ENCODE measurements at places on chromosomes 5 and 9.

DNA sequence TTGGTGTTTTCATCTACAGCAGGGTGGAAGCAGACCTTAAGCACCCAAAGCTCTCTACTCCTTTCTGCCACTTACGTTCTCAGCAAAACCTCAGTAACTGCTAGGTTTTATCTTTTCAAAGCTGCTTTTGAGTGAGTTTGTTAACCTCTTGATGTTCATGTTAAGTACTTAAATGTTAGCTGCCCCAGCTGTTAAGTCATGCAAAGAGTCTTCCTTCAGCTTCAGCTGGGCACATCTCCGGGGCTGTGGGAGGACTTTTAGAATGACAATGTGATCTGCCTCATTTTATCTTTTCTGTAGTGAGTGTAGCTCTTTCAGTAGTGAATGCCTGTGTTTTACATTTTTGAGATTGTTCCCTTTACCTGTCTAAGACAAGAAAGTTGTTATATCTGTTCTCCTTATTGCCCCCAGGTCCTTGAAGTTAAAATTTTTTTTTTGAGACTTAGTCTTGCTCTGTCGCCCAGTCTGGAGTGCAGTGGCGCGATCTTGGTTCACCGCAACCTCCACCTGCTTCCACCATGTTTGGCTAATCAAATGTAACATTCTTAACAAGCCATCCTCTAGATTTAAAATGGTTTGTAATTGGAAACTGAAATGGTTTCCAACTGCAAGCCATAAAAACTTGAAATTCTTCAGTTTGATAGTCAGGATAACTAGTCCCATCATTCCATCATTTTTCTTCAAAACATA lies 19.6 kb downstream of the KDM4C start:
- no peaks in the 10 kb centered on the region for H3K36me3 ChIP-seq
- H3K27me3 ChIP-seq: no peaks in the 10 kb centered on the region
- DNase-seq: no peak
- no peak overlapping the region for H3K27ac ChIP-seq

- DNase-seq: peak; percentile 31
- H3K4me3 ChIP-seq: peak overlapping the region; percentile 99
- H3K27ac ChIP-seq: peak overlapping the region; percentile 24
- peaks cover 11% of the 10 kb centered on the region for H3K36me3 ChIP-seq
- H3K4me1 ChIP-seq: peaks cover 26% of the 10 kb centered on the region
Observed at GRCh38 chr9:134066913-134067851, 644 bp downstream of the BRD3 start.

- H3K27me3 ChIP-seq: no peaks in the 10 kb centered on the region
- no peaks in the 10 kb centered on the region for H3K36me3 ChIP-seq
- no peak overlapping the region for H3K4me3 ChIP-seq
- H3K4me1 ChIP-seq: no peaks in the 10 kb centered on the region
- no peak for DNase-seq
Observed at GRCh38 chr9:21252721-21253547, 13.1 kb upstream of the IFNA14 start.

DNA sequence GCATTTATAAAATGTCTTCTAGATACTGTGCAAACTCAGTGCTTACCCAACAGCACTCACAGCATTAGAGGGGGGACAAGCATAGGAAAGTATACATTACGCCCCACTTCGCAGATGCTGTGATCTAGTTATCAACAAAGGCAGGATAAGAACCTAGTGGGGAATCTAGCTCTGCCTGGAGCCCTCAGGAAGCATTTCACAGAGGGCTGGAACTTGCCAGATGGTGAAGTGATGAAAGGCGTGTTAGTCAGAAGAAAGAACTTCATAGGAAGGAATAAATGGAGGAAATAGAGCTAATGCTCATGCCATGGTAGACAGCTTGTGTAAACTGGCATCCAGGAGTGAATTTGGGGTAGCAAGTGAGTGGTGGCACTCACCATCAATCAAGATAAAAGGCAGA lies 25.8 kb downstream of the DIRAS2 start:
- DNase-seq: no peak
- H3K36me3 ChIP-seq: no peaks in the 10 kb centered on the region
- no peak overlapping the region for H3K27ac ChIP-seq
- peaks cover 3% of the 10 kb centered on the region for H3K27me3 ChIP-seq
- no peak overlapping the region for H3K4me3 ChIP-seq
- H3K4me1 ChIP-seq: no peaks in the 10 kb centered on the region

- no peak overlapping the region for H3K4me3 ChIP-seq
- no peaks in the 10 kb centered on the region for H3K4me1 ChIP-seq
- DNase-seq: no peak
- H3K36me3 ChIP-seq: no peaks in the 10 kb centered on the region
Observed at GRCh38 chr9:132823370-132824145, 54.5 kb downstream of the AK8 start.

DNA sequence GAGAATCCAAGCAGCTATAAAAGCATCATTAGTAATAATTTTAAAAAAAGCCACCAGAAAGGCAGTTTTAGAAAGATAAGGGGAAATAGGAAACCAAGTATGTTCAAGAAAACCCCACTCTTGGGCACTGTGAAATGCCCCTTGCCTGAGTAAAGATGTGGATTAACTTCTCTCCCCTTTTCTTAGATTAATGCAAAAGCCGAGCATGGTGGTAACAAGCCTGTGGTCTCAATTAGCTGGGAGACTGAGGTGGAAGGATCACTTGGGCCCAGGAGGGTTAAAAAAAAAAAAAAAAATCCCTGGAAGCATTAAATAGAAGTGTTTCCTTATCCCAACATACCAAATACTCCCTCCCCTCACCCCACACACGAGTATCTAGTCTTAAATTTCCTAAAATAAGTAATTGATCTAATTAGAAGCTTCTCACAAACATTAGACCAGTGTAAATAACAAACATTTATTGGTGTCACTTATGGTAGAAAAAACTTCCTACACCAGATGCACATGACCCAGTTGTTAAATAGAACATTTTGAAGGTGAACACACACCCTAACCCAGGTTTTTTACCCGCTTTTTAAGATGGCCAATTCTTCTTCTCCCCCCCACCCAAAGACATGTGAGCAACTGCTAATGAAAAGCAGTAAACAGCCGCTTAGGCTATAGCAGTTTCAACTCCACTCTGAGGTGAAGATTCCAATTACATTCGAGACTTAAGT lies 5.2 kb downstream of the HSPA5 start:
- no peak overlapping the region for H3K4me3 ChIP-seq
- H3K27ac ChIP-seq: no peak overlapping the region
- H3K27me3 ChIP-seq: no peaks in the 10 kb centered on the region
- DNase-seq: no peak
- H3K4me1 ChIP-seq: peaks cover 14% of the 10 kb centered on the region

DNA sequence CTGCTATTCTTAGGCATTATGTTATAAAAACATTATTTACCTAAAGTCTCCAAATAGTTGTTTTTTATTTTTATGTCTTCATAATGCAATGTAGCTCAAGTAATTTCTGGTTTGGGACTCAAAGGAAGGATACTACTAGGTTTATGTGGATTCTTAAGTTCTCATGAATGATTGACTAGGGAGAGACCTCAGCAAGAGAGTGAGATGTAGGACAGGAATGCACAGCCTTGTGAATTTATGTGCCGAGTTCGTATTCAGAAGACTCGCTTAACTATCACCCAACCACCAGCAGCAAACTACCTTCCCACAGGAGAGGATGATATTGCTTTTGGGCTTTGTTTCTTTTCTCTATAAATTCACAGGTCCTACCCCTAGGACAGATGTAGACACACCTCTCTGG lies 282.9 kb downstream of the ARHGEF28 start:
- DNase-seq: no peak
- H3K36me3 ChIP-seq: peaks cover 22% of the 10 kb centered on the region
- no peaks in the 10 kb centered on the region for H3K27me3 ChIP-seq
- H3K27ac ChIP-seq: no peak overlapping the region

Measured in SJSA1 (cell line).